ENCODE measurements at places on chromosomes 16 and 17.

- DNase-seq, result no peak
Measured at GRCh38 chr17:40484285-40484972, 17.0 kb downstream of the TNS4 start.

GRCh38 chr17:33469421-33469820, 176.3 kb upstream of the ASIC2 start:
- no peak for DNase-seq

DNA sequence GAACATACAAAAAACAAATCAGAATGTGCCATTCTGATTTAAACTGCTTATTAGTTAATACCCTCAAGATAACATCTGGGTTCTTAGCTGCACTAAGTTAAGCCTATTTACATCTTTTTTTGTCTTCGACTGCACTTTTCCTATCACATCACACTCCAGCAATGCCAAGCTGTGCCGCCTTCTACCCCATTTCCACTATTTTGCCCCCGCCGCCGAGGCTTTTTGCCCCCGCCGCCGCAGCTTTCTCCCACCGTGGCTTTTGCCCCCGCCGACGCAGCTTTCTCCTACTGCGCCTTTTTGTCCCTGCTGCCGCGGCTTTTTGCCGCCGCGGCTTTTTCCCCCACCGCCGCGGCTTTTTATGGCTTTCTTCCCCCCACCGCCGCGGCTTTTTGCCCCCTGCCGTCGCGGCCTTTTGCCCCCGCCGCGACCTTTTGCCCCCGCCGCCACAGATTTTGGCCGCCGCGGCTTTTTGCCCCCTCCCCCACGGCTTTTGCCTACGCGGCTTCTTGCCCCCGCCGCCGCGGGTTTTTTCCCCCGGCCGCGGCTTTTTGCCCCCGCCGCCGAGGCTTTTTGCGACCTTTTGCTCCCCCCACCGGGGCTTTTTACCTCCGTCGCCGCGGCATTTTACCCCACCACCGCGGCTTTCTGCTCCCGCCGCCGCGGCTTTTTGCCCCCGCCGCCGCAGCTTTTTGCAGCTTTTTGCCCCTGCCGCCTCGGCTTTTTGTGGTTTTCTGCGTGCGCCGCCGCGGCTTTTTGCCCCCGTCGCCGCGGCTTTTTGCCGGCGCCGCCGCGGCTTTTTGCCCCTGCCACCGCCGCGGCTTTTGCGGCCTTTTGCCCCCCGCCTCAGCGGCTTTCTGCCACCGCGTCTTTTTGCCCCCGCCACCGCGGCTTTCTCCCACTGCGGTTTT, 331.4 kb upstream of the WSB1 start:
- DNase-seq, result peak; percentile 46

- no peak for DNase-seq
Measured at GRCh38 chr16:15853021-15853420, 3.8 kb downstream of the MYH11 start.

DNA sequence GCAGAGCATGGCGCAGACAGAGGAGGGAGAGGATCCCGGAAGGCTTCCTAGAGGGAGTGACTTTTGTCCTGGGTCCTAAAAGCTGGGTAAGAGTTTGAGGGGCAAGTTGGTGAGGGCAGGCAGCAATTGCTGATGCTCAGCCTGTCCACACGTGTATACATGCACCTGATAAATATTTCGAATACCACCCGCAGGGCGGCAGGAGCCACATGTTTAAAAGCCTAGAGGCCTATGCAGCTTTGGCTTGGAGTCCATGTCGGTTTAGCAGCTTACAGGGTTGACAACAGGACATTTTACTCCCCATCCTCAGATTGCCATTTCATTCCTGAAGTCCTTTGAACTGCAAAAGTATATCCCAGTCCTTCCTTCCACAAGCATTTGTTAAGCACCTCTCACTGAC, 99.1 kb downstream of the KATNIP start:
- DNase-seq, result no peak

DNA sequence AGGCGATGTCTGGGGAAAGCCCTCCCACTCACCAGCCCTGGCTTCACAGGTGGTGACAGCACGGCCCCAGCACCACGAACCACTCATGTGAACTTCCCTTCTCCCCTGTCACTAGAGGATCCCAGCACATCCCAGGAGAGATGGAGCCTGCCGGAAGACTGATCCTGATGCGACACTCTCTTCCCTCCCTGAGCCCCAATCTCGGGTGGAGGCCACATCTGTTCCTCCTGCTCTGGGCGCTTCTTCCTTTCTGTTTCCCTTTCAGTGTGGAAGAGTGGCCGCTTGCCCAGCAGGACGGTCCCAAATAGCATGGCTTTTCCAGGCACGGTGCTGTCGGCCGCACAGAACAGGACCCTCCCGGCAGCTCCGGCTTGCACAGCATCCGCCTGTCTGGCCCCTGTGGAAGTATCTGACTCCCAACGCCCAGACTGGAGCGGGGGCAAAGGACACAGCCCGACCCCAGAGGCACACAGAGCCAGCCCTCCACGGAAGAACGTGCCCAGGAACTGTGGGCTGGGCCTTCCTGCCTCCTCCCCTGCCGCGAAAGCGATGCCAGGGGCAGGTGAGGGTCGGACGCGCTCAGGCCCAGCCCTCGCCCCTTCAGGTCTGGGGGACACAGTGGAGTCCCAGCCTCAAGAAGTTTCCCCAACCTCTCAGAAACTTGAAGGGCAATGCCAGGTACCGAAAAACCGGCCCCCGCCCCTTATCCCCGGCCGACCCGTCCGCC, 37.6 kb downstream of the CBFA2T3 start:
- DNase-seq, result no peak

DNA sequence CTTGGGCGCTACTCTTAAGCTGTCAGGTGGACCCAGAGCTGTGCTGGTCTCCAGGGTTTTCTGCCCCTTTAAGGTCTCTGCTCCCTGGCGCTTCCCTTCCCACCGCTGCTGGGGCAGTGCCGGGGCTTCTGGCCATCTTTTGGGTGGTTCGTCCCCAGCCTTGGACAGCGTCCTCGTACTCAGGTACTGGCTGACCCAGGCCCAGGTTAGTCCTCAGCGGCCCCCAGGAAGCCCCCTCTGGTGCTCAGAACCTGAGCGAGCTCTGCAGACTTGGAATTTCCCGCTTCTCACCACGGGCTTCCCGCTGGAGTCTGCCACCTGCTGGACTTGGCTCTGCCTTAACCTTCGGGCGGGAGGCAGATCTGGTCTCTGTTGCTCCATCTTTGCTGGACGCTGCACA, 94.1 kb upstream of the ZNF750 start:
- DNase-seq, result peak; percentile 56

DNA sequence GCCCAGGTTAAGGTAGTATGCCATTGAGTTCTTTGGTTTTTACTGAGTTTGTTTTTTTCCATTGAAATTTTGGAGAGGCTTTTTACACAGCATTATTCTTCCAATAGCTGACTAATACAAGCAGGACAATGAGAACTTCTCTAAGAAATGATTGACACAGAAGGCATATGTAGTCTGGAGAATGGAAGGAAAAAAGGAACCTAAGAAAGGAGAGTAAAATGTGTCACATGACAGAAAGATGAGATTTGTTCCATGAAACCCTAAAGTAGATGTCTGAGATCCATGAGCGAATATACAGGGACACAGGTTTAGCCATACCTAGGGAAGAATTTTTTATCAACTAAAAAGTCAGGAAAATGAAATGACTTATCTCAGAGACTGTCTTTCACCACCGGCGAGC, 80.7 kb downstream of the AKAP1 start:
- no peak for DNase-seq

GRCh38 chr16:27381236-27381635, 20.7 kb upstream of the IL21R start:
- no peak for DNase-seq

GRCh38 chr17:74742153-74742515, 5.1 kb downstream of the RAB37 start:
- DNase-seq, result no peak

DNA sequence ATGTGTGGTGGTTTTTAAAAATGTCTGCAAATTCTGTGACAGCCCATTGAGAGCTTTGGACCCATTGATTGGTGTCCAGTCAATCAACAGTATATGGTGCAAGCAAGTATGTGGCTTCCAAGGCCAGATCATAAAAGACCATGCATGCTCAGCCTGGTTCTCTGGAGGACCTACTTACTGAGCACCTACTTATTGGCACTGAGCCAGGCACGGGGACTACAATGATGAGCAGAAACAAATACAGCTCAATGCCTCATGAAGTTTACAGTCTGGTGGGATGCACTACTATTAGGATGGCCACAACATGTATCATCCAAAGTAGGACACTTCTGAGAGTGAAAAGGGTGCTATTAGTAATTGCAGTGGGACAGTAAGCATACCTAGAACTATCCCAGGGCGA, 7.2 kb upstream of the EMP2 start:
- DNase-seq, result no peak

DNA sequence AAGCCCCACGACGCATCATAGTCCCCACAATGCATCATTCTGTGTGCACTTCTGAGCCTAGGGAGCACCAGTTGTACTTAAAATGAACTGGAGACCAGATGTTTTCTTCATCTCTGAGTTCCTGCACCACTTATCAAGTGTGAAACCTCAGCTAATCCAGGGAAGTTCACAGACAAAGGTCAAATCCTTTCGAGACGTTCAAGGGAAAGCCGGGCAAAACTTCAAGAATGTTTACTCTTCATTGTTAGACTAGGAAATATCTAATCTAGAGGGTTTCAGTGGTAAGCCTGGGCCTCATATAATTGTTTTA, 4.6 kb upstream of the PMP22 start:
- no peak for DNase-seq

DNA sequence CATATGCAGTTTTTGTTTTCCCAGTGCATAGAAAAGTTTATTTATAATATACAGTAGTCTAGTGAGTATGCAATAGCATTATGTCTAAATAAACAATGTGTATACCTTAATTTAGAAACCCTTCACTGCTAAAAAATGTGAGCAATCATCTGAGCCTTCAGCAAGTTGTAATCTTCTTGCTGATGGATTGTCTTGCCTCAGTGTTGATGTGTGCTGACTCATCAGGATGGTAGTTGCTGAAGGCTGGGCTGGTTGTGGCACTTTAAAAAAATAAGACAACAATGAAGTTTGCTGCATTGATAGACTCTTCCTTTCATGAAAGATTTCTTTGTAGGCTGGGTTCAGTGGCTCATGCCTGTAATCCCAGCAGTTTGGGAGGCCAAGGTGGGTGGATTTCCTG, 13.9 kb upstream of the CAPNS2 start:
- no peak for DNase-seq

GRCh38 chr16:68190736-68191510, 45.0 kb downstream of the ESRP2 start:
- DNase-seq, result no peak

GRCh38 chr16:67842509-67843342, 606 bp downstream of the THAP11 start:
- DNase-seq, result peak; percentile 61

DNA sequence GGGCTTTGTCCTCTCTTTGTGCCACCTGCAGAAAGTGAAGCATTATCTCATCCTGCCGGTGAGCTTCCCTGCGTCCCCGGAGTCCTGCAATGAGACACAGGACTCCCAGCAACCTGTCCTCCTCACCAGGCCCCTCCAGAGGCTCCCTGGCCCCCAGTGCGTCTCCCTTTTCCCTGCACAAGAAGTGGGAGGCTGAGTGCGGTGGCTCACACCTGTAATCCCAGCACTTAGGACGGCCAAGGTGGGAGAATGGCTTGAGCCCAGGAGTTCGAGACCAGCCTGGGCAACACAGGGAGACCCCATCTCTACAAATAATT, 8.4 kb downstream of the GRB7 start:
- no peak for DNase-seq

- DNase-seq, result no peak
Measured at GRCh38 chr16:78639775-78640174, 540.3 kb downstream of the WWOX start.

DNA sequence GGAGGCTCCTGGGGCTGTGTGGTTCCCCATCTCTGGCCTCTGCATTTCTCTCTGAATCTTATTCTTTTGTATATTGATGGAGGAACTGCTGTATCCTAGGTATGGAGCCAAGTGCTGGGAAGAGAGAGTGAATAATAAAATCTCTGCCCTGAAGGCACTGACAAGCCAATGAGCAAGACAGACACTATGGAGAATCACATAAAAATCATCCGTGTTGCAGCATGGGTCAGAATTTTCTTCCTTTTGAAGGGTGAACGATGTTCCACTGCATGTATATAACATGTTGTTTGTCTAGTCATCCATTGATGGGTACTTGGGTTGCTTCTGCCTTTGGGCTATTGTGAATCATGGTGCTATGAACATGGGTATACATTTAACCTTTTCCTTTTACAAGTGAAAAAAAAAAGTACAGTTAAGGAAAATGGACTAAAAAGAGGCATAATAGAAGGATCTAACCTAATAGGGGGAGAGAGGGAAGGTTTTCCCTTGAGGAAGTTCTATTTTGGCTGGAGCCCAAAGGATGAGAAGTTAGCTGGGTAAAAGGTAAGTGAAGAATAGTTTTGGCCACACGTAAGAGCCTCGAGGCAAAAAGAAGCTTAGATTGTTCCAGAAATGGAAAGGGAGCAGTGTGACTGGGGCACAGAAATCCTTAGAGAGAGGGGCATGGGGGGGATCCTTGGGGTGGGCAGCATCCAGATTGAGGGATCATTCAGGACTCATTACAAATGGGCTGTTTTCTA, 32.3 kb upstream of the GNA13 start:
- no peak for DNase-seq

GRCh38 chr16:49312389-49312985, 30.8 kb upstream of the CBLN1 start:
- no peak for DNase-seq

- DNase-seq, result peak; percentile 51
Measured at GRCh38 chr17:81052199-81052997, 17.4 kb downstream of the BAIAP2 start.

GRCh38 chr16:53045341-53046220, 7.1 kb downstream of the CHD9NB start:
- DNase-seq, result no peak

DNA sequence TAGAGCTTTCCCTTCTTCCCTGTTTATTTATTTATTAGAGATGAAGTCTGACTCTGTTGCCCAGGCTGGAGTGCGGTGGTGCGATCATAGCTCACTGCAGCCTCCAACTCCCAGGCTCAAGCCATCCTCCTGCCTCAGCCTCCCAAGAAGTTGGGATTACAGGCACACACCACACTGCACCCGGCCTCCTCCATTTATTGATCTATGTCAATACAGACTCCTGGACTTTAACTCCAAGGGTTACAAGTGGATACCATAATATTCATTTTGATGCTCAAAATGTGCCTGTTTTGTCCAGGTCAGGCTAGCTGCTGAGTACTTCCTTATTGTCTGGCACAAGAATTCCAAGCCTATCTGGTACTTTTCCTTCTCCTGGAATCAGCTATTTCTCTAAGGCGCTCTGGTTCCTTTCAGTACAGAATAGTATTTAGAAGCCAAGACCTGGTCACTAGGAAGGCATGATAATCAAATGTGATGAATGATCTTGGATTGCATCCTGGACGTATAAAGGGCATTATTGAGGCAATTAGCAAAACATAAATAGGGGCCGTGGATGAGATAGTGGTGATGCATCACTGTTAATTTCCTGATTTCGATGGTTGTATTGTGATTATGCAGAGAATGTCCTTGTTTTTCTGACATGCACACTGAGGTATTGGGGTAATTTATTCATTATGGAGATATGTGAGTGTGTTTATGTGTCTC, 21.7 kb downstream of the IL4R start:
- no peak for DNase-seq

GRCh38 chr16:81600275-81600674, 155.7 kb downstream of the CMIP start:
- DNase-seq, result no peak
